Transverse colon (tissue), 4 donors: ENCODE measurements at places on chromosomes 13 and 19.

DNA sequence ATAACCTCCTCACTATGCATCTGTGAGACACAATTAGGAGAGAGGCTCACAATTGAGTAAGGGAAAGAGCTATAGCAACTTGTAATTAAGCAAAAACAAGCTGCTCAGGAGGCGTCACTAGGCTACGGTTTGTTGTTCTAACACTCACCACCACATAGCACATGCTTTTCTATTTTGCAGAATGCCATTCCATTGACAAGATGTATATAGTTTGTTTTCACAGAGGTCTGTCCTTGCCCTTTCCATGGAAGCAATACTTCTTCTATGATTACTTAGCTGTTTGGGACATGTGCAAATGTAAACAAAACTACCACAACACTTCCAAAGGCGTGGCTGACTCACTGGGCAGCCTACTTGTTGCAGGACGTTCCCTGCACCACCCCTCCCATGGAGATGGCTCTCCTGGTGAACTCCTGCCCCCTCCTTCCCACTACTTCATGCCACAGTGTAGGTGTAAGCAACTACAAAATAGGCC lies 33.9 kb upstream of the FAM216B start:
- DNase-seq, result no peak

DNA sequence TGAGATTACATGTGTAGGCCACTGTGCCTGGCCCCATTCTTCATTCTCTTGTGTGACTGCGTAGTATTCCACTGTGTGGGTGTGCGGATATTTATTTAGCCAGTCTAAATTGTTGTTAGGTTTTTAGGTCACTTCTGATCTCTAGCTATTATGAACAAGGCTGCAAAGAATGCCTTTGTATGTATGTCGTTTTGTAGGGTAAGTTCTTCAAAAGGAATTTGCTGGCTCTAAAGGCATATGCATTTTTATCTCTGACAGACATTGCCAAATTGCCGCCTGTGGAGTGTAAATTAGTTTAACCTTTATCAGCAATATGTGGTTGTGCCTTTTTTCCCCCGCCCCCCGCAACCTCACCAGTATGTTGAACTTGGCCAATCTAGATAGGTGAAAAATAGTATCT lies 30.3 kb upstream of the EHD2 start:
- no peak for DNase-seq

DNA sequence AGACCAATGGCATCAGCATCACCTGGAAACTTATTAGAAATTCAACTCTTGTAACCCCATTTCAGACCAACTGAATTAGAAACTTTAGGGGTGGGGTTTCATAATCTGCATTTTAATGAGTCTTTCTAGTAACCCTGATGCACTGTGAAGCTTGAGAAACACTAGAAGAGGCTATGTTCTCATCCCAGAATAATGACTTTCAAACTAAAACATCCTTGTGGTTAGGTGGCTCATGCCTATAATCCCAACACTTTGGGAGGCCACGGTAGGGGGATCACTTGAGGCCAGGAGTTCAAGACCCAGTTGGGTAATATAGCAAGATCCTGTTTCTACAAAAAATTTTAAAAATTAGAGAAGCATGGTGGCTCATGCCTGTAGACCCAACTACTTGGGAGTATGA lies 402.4 kb downstream of the DLEU7 start:
- DNase-seq, result no peak

DNA sequence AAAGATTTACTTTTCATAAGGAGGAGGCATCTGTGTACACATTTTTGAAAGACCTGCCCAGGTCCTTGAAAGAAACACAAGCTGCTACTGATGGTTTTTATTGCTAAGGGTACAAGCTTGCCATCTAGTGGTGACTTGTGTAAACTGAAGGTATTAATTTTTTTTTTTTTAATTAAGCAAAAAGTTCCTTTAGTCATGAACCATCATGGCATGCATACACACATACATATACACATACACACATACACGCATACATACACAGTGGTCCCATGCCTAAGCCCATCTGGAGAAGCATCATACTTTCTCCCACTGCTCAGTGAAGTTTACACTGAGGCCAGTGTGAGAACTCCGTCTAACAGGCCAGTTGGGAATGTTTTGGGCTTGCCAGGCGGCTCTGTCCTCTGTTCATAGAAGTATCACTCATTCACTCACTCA lies 312.5 kb downstream of the DCLK1 start:
- no peak for DNase-seq

DNA sequence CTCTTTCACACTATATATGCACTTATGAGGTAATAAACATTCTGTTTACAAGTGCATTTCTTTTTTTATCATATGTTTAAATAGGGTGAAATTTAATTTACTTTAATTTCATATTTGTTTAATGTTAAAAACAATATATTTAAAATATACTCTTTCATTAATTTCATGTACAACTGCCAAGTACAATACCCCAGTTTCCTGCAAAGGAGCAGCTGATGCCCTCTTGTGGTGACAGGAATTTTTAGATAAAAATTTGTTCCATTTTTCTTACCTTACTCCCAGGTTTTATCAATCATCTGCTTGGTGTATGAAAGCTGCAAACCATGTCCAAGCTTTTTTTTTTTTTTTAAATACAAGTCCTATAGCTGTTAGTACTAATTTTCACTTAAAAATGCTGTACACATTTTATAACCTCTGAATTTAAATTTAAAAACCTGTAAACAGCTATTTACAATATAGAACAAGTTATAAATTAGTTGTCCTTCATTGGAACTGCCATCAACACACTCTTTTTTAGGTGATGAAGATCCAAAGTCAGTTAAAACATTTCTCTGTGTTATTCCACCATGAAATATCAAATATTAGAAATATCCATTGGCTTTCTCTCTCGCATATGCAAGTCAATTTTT lies 4.9 kb downstream of the PCDH20 start:
- DNase-seq, result no peak
